HFFc6 (cell line): ENCODE measurements at places on chromosomes 1 and 21.
A peak's percentile ranks its signal among the peaks of the same experiment; 100 is the strongest.

- no peak for DNase-seq
Measured at GRCh38 chr1:189220750-189221149, 1256.9 kb downstream of the BRINP3 start.

DNA sequence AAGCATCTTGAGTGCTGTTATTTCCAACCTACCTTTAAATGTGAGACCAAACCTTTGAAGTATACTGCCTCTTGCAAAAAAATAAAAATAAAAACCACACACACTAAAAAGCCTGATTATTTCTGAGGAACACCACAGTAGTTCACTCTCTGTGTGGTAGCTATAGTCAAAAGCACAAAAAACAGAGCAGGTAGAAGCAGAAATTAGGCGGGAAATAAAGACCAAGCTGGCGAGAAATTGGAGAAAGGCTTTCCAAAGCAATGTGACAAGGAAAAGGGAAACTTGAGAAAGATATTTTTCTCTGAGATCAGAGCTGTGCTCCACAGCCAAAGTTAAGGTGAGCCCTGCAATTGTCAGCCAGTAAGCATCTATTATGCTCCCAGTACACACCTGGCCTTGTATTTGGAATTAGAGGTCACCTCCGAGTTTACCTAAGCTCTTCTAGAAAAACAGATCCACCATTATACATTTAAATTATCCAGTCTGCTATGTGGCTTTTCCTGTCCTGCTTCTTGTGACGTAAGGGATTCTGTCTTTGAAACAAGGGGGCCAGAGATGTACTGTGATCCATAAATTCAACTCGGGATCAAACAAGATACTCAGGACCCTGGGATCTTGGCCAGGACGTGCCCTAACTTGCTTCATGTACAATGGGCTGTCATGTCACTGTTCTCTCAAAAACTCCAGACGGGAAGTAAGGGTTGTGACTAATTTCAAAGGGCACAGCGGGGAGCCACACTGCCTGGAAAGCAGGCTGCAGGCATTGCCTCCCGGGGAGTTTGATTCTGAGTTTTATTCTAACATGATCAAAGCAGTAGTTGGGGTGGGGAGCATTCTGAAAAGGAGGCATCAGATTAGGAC, 39.8 kb upstream of the RAB4A start:
- DNase-seq: no peak

GRCh38 chr21:14630556-14631069, 84.5 kb upstream of the SAMSN1 start:
- no peak for DNase-seq

- no peak for DNase-seq
Measured at GRCh38 chr1:212497553-212497952, 64.8 kb downstream of the NENF start.

GRCh38 chr1:52054496-52055065, 410 bp downstream of the TXNDC12 start:
- DNase-seq: no peak

- no peak for DNase-seq
Measured at GRCh38 chr1:167499664-167500101, 18.6 kb downstream of the CD247 start.

DNA sequence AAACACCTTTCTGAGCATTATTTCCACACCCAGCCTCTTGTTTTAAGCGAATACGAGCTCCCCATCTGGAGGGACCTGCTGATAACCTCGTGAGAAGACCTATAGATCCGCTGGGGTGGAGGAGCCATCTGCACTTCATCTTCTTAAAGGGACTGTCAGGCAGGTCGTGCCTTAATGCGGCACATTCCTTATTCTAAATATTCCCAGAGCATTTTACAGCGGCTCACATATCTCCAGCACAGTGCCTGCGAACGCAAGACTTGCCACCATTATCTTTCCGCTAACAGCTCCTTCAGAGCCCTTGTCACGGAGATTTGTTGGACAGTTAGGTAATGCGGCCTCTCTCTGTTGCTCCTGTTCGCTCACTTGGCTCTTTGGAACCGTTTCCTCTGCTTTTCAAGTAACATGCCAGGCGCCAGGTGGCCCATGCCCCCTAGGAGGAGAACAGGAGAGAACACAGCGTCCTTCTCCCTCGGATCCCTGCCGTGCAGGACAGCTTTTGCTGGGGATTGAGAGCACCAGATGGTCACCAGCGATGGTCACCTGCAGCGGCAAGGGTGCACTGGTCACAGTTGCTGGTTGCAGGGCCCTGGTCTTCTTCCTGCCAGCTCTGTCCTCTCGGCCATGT, 162.4 kb downstream of the PGBD5 start:
- DNase-seq: no peak

- DNase-seq: peak; percentile 46
Measured at GRCh38 chr1:30779294-30780071, 21.9 kb upstream of the LAPTM5 start.

DNA sequence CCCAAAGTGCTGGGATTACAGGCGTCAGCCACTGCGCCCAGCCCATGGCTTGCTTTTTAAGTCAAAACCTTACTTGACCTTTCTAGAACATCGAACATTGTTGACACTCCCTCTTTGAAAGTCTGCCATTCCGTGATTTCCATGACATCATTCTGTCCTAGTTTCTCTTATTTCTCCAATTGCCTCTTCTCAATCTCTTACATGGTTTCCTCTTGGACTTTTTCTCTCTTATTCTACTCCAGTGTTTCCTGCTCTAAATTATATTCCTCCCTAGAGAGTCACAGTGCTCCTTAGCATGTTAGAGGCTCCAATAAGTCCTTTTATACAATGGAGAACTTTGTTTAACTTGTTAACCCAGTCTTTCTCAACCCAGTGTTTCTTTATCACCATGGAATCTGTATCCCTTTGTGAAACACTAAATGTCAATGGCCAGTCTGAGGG, 25.5 kb downstream of the JAM2 start:
- DNase-seq: no peak

DNA sequence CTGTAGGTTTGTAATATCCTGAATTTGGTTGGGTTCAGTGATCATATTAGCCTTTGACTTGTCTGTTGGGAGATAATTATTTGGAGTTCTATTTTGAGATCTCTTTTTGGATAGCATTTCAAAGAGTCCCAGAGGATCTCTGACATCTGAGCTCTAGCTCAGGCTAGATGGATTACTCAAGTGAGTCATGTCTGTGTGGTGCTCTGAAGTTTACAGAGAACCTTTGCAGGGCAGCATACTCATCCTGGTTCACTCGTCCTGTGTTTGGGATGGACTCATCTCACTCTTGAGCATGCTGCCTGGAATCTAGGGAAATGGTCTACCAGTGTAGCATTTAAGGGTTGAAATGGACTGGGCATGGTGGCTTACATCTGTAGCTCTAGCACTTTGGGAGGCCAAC, 29.4 kb upstream of the BMP8A start:
- peak; percentile 37 for DNase-seq

DNA sequence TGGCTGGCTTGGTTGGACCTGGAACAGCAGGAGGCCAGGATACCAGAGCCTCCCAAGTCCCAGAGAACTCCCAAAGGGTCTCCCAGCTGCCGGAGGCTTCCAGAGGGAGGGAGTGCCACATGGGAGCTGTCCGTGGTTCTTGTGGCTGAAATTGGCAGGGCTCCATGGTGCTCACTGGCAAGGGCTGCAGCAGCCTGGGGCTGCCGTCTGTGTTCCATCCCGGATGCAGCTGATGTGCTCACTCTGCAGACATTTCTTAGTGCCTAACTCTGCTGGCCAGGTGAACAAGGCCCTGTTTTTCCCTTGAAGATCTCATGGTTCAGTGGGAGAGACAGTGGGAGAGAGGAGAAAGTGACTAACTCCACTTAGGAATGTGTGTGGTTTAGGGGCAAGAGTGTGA, 261.1 kb downstream of the CAMTA1 start:
- DNase-seq: peak; percentile 54

DNA sequence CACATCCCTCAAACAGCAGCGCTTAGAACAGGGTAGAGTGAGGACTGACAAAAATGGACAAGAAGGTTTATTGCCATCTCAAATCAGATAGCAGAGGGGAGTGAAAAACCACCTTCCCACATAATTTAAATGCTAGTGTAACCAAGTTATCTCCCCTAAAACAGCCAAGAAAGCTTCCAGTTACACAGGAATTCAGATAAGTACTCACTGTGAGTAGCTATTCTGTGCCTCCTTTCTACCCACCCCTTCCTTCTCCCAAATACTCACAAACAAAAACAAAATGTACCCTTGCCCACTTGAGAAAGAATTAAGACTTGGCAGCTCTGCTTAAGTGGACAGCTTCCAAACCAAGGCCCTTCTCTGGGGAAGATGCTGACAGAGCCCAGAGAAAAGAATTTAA, 9.1 kb downstream of the OTUD7B start:
- DNase-seq: no peak

GRCh38 chr1:8352886-8353785, 35.2 kb downstream of the SLC45A1 start:
- DNase-seq: no peak

- DNase-seq: no peak
Measured at GRCh38 chr21:45281411-45282282, 6.0 kb downstream of the POFUT2 start.

GRCh38 chr1:200107004-200107470, 79.5 kb downstream of the NR5A2 start:
- no peak for DNase-seq
